ENCODE measurements at places on chromosomes 5 and 9.
A peak's percentile ranks its signal among the peaks of the same experiment; 100 is the strongest.

GRCh38 chr9:37447111-37447510 lies 18.1 kb downstream of the ZBTB5 start:
- DNase-seq, result no peak

GRCh38 chr9:93826209-93826608 lies 128.9 kb downstream of the BARX1 start:
- DNase-seq, result no peak

DNA sequence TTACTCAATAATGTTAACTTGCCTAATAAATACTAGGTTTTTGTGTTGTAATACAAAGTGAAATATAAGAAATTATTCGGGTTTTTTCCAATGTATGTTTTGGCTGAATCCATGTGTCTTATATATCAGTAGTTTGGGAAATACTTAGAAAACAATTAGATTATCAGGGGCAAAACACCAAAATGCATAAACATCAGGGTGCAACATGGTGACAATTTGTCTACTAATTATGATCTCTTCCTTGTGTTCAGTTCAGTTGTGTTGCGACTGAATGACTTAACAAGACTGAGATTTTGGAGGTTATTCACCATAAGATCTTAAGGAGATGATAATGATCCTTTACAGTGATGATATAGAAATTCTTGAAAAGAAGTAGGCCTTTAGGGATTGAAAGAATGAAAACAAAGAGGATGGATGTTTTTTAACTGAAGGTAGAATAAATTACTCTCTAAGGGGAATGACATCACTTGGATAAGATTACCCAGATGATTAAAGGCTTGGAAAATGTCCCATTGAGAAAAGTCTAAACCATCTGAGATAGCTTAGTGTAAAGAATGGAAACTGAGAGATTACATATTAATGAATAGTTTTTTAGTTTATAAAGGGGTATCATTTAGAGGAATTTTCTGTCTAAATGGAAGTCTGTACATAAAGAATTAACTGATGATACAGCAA lies 415.8 kb downstream of the SPATA31D1 start:
- no peak for DNase-seq

GRCh38 chr9:8349376-8349775 lies 549.8 kb upstream of the DMAC1 start:
- DNase-seq, result no peak

- no peak for DNase-seq
Measured at GRCh38 chr5:158880483-158881001, 219.2 kb downstream of the EBF1 start.

- no peak for DNase-seq
Measured at GRCh38 chr5:113047733-113048652, 71.4 kb downstream of the DCP2 start.

DNA sequence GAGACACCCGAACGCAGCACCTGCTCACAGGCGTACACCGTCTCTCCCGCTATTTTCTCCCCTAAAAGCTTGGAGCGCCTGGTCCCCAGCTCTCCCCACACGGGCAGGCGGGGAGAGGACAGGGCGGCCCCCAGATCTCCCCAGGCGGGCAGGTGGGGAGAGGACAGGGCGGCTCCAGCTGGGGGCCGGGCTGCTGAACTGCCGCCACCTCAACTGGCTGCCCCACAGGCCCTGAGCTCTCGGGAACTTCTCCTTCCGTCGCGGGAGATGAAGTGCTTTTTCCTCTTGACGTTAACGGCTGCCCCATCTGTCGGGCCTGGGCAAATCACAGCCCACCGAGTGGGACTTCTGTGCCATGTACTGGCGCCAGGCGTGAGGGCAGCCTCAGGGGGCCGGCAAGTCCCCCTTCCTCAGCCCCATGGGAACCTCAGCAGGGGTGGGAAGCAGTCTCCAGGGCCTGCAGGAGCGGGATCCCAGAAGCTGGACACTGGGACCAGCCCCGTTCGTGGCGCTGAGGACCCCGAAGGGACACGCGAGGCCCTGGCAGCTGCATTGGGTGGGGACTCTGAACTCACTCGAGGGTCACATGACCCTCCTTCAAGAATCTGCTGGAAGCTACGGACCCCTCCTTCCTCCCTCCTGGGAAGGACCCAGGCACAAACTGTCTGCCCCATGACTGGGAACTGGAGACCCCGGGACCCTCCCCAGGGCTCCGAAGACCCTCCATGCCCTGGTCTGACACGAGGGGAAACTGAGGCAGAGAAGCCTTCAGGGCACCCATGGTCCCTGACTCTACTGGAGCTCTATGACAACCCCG lies 5.7 kb upstream of the EGFL7 start:
- DNase-seq, result no peak

GRCh38 chr5:37075399-37075950 lies 173.7 kb downstream of the CPLANE1 start:
- no peak for DNase-seq

DNA sequence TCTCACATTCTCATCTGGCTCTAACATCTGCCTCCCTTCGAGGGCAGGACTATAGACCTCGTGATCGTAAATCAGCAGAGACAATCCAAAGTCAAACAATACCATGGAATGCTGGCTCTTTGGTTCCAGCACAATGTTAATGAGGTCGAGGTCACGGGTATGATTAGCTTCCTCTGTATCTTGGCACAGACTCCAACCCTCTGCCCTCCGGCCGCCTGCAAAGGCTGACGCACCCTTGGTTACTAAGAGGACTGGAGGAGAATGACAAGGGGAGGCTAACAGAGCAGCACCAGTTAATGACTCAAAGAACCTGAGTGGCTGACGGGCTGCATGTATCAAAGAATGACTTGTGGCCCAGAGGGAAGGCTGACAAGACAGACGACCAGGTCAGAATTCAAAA lies 10.1 kb downstream of the LHFPL2 start:
- no peak for DNase-seq

GRCh38 chr9:125238127-125238914 lies 2.8 kb downstream of the HSPA5 start:
- no peak for DNase-seq

GRCh38 chr5:155512329-155512728 lies 498.8 kb downstream of the KIF4B start:
- DNase-seq, result no peak

GRCh38 chr5:130529111-130529510 lies 624.8 kb downstream of the CHSY3 start:
- no peak for DNase-seq

GRCh38 chr9:78026947-78027346 lies 4.7 kb downstream of the GNAQ start:
- no peak for DNase-seq

DNA sequence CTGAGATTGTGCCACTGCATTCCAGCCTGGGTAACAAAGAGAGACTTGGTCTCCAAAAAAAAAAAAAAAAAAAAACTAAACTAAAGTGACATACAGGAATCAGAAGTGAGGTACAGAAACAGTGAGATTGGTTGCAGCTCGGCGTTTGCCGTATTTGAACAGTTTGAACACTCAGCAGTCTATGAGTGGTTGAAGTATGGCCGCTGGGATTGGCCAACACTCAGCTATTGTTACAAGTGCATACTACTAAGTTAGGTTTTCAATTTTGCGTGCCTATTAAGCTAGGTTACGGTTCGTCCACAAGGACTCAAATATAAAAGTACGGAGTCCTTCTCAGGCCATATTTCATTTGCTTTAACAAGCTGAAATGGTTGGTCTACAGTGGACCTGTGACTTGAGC lies 3.3 kb upstream of the TSC1 start:
- DNase-seq, result no peak

DNA sequence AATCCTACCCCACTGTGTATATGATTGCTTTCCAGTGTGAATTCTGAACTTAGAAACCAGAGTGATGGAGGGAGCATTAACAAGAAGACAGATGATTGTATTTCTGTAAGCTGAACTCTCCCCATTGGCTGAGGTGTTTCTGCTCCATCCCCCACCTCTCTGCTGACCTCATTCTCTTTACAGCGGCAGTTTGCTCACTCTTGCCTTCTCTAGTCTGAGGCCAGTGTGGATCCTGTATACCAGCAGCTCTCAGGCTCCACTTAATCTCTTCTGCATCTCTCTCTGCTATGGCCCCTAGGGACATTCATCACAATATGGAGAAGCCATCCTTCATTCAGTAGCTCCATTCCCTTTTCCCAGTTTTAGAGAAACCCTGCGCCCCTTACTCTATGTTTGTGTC lies 358.8 kb downstream of the MAN2A1 start:
- no peak for DNase-seq

DNA sequence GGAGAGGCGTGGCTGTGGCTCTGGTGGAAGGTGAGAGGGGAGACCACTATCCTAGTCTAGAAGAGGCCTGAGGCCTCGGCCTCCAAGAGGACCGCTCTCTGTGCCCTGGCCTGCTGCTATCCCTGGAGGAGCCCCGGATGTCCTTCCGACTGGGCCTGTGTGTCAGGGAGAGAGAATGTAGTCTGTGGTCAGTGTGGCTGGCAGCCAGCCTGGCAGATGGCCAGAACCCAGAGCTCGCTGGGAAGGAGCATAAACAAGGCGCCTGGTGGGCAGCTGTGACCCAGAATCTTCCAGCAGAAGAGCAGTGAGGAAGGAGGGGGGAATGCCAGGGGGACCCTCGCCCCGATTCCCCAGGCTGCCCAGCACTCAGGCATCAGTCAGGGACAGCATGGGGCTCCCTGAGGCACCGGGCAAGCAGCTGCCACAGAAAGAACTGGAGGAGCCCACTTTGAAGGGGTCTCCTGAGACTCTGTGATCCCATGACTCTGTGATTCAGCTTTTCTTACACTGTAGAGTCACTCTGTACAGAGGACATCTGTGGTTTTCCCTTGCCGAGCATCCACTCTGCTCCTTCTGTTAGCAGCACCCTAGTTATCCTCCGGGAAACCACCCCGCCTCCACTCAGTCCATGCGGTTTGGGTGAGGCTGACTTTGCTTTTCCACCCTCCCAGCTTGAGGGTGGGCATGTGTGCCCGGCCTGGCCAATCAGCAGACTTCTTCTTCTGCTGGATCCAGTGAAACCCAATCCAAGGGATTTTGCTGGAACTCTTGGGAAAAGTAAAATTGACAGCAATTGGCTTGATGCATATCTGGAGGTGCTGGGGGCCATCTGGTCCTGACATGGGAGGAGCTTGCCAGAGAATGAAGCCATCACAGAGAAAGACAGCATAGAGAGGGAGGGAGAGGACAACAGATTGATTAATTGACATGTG lies 46.2 kb upstream of the PWWP2A start:
- DNase-seq, result peak; percentile 96

DNA sequence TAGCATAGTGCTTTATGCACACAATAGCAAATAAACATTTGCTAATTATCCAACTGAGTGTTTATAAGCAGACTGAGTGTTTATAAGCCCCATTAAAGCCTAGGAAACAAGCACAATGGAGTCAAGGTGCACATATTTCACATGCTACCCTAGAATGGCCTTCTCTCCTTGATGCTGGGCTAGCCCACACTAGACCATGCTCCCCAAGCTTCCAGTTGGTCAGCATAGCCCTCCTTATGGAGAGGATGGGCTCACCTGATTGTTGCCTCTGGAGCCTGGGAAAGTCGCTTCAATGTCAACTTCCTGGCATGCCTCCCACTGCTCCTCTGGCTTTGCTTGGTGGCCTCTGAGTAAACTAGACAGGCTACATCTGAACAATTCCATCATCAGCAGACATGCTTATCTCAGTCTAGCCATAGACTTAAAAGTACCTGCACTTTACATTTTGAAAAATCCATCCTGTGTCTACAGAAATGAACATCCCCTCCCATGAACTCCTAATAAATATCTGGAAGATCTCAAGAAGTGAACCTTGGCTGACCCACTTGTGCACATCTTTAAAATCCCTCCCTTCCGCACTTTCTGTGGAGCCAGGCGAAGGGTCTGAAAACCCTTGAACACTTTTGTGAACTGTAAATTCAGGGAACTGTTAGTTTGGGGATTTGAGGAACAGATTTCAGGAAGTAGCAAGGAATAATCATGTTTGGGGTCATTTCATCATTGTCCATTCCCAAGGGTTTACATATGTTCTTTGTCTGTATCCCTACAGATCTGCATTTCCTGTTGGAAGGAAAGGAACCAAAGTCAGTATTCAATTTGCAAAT lies 486.6 kb downstream of the ARHGEF28 start:
- no peak for DNase-seq

GRCh38 chr5:100726116-100726515 lies 177.0 kb downstream of the ST8SIA4 start:
- no peak for DNase-seq

DNA sequence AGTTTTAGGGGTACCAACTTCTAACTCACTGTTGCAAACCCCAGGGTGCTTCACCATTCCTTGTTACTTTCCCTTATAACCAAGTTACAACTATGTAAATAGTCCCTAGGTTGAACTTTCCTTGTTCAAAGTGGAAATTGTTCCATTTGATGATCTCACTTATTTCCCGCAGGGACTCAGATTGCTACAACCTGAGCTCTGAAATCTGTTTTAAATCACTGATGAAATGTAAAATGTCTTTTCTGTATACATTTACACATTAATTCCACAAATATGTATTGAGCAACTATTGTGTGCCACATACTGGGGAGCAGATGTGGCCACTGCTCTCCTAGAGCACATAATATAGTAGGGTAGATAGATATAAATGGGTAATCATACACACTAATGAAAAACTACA lies 69.1 kb upstream of the TARS1 start:
- peak; percentile 75 for DNase-seq

GRCh38 chr9:98774746-98775145 lies 21.6 kb downstream of the ANKS6 start:
- no peak for DNase-seq

DNA sequence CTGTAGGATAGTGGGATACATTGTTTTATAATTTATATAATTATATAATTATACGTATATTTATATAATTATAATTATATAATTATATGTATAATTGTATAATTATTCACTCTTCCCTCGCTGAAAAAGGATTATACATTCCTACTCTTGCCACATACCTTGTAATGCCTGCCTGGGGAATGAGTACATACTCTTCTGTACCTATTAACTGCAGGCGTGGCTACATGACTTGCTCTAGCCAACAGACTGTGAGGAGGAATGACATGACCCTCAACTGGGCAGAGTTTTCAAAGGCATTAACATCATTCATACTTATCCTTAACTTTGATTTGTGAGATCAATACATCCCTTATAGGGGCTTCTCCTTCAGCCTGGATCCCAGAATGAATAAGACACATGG lies 19.1 kb downstream of the ERMP1 start:
- no peak for DNase-seq

DNA sequence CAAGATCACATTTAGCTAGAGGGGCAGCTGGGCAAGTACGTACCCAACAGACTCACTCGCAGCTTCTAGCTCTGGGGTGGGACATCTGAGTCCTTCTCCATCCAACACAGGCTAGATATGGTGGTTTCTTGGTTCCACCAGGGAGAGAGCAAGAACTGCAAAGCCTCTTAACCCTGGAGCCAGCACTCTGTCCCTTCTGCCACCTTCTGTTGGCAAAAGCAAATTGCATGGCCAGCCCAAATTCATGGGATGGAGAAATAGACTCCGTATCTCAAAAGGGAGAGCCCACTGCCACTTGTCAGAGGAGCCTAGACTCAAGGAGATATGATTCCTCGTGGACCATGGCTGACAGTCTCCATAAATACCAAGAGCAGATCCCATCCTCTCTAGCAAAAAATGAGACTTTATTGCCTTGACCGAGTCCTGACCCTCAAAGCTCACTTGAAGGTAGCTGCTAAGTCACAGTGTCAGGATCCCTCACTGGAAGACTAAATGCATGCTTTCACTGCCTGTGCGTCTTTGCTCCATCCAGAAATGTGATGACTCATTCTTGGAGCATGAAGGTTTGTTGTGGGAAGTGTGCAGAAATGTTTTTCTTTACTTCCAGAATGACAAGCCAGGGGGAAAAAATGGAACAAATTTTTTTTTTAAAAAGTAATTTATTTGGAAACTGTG lies 28.8 kb upstream of the ROR2 start:
- DNase-seq, result peak; percentile 20

GRCh38 chr5:82327941-82328340 lies 49.8 kb upstream of the RPS23 start:
- DNase-seq, result no peak

Measured in brain pericyte (primary cell).